ENCODE measurements at places on chromosomes 6 and 20. TPM values are rescaled to one million over a fixed set of nuclear protein-coding genes. Genes with fewer than 3 reads are reported as not detected.

The COX4I2 gene
- not detected for total RNA-seq

The ZBTB12 gene
- total RNA-seq: 8.9 TPM

The EIF6 gene
- 233 TPM for total RNA-seq

The SLC39A7 gene
- total RNA-seq: 29.9 TPM

The TDP2 gene
- total RNA-seq: 11.8 TPM

The PTCRA gene
- total RNA-seq: under 0.01 TPM

The TBXT gene
- not detected for total RNA-seq

The DOP1A gene
- total RNA-seq: 18.6 TPM

Measured in hematopoietic multipotent progenitor cell (in vitro differentiated cells).